Fibroblast of the conjunctiva (primary cell): ENCODE measurements at places on chromosomes 1 and 21.

- DNase-seq, result peak; percentile 50
Measured at GRCh38 chr21:20999659-21000058, 1.4 kb downstream of the NCAM2 start.

- no peak for DNase-seq
Measured at GRCh38 chr1:212157252-212157651, 121.7 kb downstream of the DTL start.

DNA sequence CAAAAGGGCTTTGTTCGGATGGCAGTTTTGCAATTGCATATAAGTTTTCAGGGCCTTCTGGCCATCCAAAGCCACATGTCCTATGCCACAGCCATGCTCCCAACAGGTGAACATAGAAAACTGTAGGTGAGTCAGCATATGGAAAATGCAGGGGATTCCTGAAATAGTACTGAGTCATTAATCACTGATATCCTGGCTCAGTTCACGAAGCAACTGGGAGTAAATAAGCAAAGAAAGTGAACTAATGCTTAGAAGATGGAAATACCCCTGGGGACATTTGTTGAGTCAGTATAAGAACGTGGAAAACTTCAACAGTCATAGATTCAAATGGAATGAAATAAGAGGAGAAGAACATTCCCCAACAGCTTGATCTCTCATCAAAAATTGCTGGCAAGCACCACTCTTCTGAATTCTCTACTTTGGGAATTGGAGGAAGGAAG is 148.9 kb upstream of the RUNX1 start:
- DNase-seq, result peak; percentile 89

GRCh38 chr1:16088996-16089395 is 15.5 kb upstream of the FAM131C start:
- DNase-seq, result no peak

DNA sequence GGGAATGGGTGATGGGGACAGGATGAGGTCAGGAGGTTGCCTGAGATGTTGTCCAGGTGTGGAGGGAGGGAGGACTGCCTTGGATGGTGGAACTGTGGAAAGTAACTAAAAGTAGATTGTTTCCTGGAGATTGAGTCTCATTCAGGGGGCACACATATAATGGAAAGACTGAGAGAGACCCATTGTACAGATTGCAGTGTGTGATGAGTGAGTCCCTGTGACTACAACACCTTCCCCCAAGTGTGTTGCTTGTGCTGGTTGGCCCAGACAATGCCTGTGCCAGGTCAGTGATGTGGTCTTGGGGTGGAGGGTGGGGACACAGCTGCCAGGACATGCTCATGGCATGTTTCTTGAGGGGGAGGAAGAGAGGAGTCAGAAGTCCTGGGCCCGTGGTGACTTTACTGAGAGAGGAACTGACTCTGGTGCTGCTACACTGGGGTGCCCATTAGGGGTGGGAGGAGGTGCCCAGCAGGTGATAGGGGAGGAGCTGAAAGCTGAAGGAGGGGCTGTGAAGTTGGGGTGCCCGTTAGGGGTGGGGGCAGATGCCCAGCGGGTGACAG is 5.2 kb downstream of the SNAP47 start:
- DNase-seq, result no peak

- DNase-seq, result peak; percentile 57
Measured at GRCh38 chr1:218299416-218299815, 14.3 kb downstream of the RRP15 start.

- DNase-seq, result no peak
Measured at GRCh38 chr1:94245747-94246438, 8.5 kb upstream of the ARHGAP29 start.

GRCh38 chr1:108850929-108851328 is 6.0 kb downstream of the AKNAD1 start:
- DNase-seq, result no peak

DNA sequence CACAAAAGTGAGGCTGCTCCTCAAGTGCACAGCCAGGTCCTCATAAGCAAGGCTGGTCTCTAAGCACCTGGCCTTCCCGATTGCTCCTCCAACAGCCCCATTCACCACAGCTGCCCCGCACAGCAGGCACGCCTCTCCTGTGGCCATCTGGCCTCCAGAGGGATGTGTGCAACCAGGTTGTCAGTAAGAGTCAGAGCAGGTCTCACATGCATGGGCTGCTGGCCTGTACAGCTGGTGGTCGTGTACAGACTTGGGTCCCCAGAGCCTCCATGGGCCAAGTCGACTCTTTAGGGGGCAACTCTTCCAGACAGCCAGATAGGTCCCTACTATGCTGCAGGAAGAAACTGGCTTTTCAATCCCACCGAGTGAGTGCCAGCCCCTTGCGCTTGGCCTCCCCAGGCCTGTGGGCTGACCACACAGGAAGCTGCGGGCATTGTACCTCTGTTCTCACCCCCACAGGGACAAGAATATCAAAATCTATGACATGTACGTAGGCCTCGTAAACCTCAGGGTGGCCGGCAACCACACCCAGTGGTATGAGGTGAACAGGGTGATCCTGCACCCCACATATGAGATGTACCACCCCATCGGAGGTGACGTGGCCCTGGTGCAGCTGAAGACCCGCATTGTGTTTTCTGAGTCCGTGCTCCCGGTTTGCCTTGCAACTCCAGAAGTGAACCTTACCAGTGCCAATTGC is 1.4 kb downstream of the PRSS38 start:
- no peak for DNase-seq

DNA sequence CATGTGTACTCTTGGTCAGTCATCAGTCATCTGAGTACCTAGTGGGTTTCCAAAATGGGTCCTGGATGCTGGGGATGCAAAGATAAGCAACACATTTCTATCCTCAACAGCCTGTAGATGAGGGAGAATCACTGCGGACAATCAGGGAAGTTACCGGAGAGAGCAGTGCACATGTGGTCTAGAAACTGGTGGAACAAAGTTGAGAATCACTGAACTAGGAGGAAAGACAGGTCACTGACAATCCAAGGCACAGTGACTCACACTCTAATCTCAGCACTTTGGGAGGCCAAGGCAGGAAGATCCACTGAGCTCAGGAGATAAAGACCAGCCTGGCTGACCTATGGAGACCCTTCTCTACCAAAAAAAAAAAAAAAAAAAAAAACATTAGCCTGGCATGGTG is 31.4 kb upstream of the LGALS8 start:
- no peak for DNase-seq

DNA sequence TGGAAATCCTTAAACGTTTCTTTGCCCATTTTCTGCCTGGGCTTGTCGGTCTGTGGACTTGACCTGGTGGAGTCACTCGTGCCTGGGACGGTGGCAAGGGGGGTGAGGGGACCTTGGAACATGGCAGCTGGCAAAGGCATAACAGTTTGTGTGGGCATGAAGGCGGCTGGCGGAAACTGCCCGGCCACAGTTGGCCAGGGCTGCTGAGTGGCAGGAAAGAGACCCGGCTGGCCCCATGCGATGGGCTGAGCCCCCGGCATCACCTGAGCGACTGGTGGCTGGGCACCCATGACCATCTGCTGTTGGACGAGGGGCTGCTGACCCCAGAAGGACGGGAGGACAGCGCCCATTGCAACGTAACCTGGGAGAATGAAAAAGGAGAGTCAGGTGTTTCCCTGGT is 49.3 kb upstream of the C8B start:
- DNase-seq, result no peak

GRCh38 chr1:244030481-244031040 is 20.5 kb upstream of the ZBTB18 start:
- DNase-seq, result no peak

- no peak for DNase-seq
Measured at GRCh38 chr1:231890791-231891190, 264.2 kb downstream of the DISC1 start.

- DNase-seq, result no peak
Measured at GRCh38 chr1:182299728-182300616, 91.6 kb downstream of the GLUL start.

DNA sequence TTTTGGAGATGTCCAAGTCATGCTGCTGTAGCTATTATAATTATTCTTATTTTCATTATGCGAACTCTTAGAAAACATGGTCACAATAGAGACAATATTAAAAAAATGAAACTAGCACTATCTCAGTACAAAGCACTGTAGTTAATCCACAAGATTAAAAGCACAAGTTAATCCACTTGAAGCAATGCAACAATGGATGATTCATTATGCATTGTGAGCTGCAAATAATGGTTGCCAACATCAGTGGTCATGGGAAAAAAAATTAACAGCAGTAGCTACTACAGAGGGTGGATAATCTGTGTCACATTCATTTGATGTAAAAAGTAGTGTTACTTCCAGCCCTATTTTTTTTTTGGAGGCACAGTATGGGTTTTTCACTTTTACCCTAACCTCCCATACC is 56.7 kb downstream of the DPT start:
- no peak for DNase-seq

- DNase-seq, result no peak
Measured at GRCh38 chr1:185824106-185824505, 89.9 kb downstream of the HMCN1 start.

DNA sequence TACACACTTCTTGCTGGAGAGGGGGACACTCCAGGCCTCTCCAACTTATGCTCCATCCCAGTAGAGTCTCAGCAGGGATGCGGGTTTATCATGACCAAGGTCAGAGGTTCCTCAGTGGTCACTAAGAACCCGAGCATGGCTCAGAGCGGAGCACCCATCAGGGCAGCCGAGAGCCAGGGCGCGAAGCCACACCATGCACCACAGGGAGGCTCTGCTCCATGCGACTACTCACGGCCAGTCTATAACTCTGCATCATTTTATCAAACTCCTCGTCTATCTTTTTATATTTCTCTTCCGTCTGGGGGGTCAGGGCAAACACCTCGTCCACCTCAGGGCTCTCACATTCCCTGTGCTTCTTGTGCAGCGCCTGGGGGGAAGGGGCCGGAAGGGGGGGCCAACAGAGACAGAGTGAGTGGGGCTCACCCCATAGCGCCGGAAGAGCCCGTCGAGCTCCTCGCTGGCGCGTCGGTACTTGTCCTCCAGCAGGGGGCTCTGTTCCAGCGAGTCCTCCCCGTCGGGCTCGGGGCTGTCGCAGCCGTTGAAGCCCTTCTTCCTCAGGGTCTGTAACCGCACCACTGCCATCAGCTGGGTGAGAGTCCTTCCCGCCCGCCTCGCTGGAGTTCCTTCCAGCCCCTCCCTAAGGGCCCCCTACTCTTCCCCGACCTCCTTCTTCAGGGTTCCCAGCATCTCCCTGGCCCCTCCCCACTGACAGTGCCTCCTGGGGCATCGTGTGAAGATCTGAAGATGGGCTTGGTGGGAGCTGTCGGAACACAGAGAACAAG is 20.0 kb downstream of the MEF2D start:
- DNase-seq, result no peak

DNA sequence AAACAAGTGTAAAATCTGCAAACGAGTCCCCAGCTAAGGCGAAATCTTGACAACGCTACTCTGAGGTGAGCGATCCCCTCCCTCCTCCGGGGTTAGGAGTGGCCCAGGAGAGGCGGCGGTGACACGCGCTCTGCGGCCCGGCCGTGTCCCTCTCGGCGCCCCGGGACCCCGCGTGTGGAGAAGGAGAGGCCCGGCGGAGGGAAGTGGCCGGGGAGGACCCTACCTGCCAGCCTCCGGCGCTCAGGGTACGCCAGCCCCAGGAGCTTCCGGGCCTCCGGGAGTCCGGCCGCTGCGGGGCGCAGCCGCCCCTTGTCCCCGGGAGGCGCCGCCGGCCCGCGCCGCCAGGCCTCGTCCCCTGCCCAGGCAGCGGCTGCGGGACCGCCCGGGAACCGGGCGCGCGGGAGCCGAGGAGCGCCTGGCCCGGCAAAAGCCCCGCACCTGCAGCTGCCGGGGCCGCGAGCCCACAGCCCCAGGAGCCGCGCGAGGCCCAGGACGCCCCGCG is 543 bp downstream of the ABCB10 start:
- DNase-seq, result no peak

- no peak for DNase-seq
Measured at GRCh38 chr1:65814752-65815151, 22.1 kb downstream of the PDE4B start.

GRCh38 chr1:22239378-22239777 is 96.5 kb upstream of the WNT4 start:
- no peak for DNase-seq
